ENCODE measurements at places on chromosomes 16 and 17. TPM values are rescaled to one million over a fixed set of nuclear protein-coding genes. Genes with fewer than 3 reads are reported as not detected.
A peak's percentile ranks its signal among the peaks of the same experiment; 100 is the strongest.

Gene P2RX5
- 0.83 TPM for total RNA-seq

DNA sequence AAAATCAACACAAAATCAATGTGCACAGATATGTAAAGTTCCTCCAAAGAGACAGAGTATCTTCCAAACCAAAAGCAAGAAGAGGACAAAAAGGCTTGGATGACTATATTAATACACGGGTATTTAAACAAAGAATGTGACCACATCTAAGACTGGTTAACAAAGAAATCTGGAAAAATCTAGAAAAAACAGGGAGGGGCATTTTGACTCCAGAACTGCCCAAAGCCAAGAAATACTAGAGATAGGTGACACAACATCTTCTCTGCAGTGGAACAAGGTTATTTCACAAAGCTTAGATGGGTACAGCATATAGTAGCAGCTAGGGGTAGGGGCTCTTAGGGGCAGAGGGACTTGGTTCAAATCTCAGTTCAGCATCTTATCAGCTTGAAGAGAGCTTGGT lies 10.3 kb downstream of the RFFL start:
- H3K27ac ChIP-seq: no peak overlapping the region
- no peaks in the 10 kb centered on the region for H3K36me3 ChIP-seq
- no peak overlapping the region for H3K4me3 ChIP-seq
- no peaks in the 10 kb centered on the region for H3K27me3 ChIP-seq
- peaks cover 20% of the 10 kb centered on the region for H3K4me1 ChIP-seq

GRCh38 chr17:5785867-5786509 lies 201.7 kb upstream of the NLRP1 start:
- no peak overlapping the region for H3K27ac ChIP-seq
- no peak for DNase-seq
- H3K36me3 ChIP-seq: no peaks in the 10 kb centered on the region
- H3K4me1 ChIP-seq: no peaks in the 10 kb centered on the region

- no peaks in the 10 kb centered on the region for H3K36me3 ChIP-seq
- no peak for DNase-seq
- H3K27me3 ChIP-seq: peaks cover 33% of the 10 kb centered on the region
- H3K4me1 ChIP-seq: no peaks in the 10 kb centered on the region
- H3K27ac ChIP-seq: no peak overlapping the region
- no peak overlapping the region for H3K4me3 ChIP-seq
Measured at GRCh38 chr16:86881861-86882273, 303.5 kb downstream of the FOXL1 start.

DNA sequence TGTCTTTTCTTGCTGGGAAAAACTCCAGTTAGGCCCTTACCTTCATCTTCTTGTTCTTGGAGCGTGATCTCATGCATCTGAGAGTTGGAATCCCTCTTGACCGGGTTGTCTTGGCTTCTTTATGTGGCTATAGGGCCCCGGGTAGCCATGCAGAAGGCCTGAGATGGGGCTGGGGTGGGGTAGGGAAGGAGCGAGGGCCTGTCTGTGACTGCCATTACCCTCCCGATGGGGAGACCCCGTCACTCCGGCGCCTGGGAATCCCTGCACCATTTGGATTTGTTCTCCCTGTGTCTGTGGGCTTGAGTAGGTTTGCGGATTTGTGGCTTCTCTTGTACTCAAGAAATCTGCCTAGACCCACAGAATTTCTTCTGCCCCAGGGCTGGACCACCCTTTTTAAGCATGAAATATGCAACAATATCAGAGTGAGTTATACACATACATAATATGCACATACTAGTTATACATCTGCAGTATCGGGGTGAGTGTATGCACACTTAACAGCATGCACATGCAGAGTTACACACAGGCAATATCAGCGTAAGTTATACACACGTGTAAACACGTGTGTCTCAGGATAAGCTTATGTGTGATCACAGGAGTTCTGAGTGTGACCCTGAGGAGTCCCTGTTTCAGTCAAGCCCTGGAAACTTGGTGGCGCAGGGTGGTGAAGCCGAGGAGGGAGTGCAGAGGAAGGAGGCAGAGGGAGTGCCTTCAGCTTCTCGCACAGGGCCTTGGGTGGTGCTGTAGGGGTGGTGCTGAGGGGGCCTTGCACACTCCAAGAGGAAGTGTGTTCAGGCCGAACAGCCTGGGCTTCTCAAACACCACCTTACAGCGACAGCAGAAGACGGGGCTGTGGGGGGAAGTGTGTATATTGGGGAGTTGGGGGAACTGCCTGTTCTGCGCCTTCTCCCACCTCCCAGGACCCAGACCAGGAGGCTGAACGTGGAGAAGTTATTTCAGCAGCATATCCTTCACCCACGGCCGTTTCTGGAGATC lies 18.5 kb downstream of the CCDC42 start:
- DNase-seq: no peak
- no peak overlapping the region for H3K27ac ChIP-seq
- H3K36me3 ChIP-seq: no peaks in the 10 kb centered on the region
- H3K4me1 ChIP-seq: no peaks in the 10 kb centered on the region
- H3K27me3 ChIP-seq: no peaks in the 10 kb centered on the region
- H3K4me3 ChIP-seq: no peak overlapping the region

GRCh38 chr16:11734025-11734652 lies 8.5 kb downstream of the TXNDC11 start:
- peak overlapping the region; percentile 17 for H3K27ac ChIP-seq
- no peak overlapping the region for H3K4me3 ChIP-seq
- no peaks in the 10 kb centered on the region for H3K27me3 ChIP-seq
- DNase-seq: no peak
- peaks cover 73% of the 10 kb centered on the region for H3K36me3 ChIP-seq

DNA sequence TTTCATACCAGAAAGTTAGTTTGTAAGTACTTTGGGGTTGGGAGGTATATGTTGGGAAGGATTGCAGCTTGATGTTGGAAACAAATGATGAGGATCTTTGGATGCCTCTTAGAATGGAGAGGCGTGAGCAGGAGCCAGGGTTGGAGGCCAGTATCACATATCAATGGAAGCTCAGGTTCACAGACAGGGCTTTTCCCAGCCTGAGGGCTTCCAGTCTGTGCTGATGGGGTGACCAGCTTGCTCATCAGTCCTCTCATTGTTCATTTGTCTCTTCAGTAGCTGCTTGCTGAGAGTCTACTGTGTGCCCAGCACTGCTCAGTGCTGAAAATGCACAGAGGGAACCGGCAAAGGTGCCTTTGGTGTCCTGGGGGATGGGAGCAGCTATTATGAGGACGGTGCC lies 5.8 kb downstream of the DNAAF1 start:
- no peaks in the 10 kb centered on the region for H3K27me3 ChIP-seq
- H3K27ac ChIP-seq: no peak overlapping the region
- DNase-seq: no peak
- H3K4me3 ChIP-seq: no peak overlapping the region

- no peak for DNase-seq
- no peak overlapping the region for H3K27ac ChIP-seq
- H3K27me3 ChIP-seq: no peaks in the 10 kb centered on the region
- H3K4me1 ChIP-seq: peaks cover 6% of the 10 kb centered on the region
- no peaks in the 10 kb centered on the region for H3K36me3 ChIP-seq
- no peak overlapping the region for H3K4me3 ChIP-seq
Measured at GRCh38 chr16:81520560-81521135, 76.0 kb downstream of the CMIP start.

DNA sequence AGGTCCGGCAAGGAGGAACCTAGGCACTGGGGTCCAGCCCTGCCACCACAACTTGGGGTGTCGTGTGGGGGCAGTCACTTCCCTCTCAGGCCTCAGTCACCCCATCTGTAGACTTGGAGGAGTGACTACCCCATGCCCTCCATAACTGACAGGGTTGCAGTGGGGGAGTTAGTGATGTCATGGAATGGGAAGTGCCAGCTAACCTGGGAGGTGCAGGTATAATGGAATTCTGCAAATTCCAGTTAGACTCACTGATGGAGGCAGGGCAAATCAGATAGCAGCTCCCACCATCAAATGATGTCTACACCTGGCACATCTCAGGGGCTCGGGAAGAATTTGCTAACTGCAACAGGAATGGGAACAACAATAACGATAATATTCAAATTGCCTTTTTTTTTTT lies 72.9 kb downstream of the CNGB1 start:
- H3K36me3 ChIP-seq: no peaks in the 10 kb centered on the region
- no peak overlapping the region for H3K4me3 ChIP-seq
- H3K27ac ChIP-seq: no peak overlapping the region
- no peak for DNase-seq
- no peaks in the 10 kb centered on the region for H3K4me1 ChIP-seq
- peaks cover 19% of the 10 kb centered on the region for H3K27me3 ChIP-seq

DNA sequence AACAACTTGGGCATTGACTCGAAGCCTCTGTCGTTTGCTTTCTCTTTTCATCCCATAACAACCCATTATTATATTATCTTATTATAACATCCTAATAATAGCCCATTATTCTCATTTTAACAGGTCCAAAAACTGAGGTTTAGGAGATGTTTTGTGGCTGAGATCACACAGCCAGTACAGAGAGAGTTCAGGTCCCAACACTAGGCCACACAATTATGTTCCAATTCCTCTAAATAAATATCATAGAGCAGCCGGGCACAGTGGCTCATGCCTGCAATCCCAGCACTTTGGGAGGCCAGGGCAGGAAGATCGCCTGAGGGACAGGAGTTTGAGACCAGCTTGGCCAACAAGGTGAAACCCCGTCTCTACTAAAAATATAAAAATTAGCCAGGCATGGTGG lies 40.3 kb upstream of the KIFC3 start:
- H3K27ac ChIP-seq: no peak overlapping the region
- no peaks in the 10 kb centered on the region for H3K4me1 ChIP-seq
- no peak for DNase-seq
- no peak overlapping the region for H3K4me3 ChIP-seq
